ENCODE measurements at places on chromosomes 2 and 18. TPM values are rescaled to one million over a fixed set of nuclear protein-coding genes. Genes with fewer than 3 reads are reported as not detected.

DNA sequence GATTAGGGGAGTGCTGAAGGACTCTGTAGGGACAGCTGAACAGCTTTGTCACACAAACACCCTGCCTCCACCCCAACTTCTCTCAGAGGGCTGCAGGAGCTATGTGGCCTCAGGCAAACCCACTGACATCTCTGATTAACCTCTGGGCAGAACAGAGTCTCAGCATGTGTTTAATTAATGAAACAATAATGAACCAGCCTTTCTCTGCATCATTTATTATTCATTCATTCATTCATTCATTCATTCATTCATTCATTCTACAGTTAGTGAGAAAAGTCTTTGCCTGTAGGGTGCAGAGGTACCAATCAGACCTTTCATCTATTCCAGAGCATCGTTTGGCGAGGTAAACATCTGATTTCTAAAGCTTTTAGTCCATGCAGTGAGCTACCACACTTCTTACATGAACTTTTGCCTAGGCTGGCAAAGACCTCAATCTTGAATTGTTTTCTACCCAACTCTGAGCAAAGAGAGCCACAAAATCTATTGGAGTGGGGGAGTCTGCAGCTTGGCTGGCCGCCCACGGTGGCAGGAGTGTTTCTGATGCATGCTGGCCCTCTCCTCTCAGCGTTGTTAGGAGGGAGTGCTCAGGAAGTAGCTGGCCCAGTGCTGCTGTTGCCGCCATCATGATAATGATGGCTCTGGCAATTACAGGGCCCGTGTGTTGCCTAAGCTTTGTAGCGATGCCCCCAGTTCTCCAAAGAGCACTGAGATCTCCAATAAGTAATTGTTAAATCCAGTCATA lies 198.9 kb downstream of the SMAD7 start:
- DNase-seq: no peak

DNA sequence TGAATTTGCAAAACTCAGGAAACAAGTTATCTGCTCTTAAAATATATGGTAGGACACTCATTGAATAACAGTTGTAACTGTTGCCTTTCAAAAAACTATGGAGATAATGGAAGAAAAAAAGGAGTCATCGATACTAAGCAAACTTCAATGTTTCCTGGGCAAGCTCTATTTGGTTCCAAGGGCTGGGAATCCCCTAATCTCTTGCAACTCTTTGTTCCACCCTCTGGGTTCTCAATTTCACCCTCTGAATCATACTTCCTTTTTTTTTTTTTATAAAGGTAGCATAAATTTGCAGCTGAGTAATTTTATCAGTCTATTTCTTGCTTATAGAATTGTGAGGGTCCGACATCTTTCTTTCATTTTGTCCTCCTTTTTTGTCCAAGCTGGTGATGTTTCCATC lies 36.7 kb downstream of the SLC9A4 start:
- no peak for DNase-seq

DNA sequence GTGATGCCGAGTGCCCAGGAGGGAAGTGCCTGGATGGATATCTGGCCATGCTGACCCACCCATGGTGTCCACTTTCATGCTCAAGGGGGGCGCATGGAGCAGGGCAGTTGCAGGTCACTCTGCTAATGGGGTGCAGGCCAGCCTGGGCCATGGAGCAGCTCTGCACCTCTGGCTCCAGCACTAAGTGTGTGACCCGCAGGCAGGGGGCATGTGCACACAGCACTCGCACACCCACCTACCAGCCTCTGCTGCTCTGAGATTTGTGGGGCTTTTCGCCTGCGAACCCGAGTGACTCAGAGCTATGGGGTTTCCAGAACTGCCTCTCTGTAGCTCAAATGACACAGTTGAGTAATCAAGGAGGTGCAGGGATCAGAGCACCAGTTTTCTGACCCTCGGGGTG lies 66.2 kb downstream of the CYP26B1 start:
- no peak for DNase-seq

DNA sequence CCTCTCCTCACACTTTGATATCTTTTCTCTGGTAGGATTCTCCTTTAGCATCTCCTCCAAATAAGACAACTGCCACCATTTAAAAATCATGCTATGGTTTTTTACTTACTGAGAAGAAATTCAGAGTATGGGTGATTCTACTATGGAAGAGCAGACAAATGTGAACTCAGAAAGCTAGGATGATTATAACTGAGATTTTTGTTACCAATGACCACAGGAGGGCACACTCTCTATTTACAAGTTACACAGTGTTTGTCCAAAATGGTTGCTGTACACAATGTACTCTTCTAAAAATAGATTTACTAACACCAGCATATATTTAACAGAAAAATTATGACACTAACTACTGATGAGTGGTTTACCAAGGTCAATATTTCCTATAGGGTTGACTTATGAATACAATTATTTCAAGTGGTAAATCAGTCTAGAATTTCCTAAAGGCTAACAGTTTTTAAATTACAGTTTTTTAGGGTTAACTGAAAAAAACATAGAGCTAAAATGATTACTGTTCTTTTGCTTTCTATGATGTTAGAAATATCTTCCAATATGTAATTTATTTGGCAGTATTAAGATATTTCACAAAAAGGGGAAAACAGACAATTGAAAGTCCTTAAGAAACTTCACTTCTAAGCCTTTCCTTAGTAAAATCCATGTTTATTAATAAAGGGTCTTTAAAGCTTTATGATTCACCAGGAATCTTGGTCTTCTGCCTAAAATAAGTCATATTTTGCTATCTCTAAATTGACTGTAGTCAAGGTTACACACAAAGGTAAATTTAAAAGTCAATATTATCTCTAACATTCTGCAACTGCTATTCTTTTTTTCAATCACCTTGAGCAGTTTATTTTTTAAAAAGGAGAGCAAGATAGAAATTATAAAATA lies 57.2 kb downstream of the MAP4K3 start:
- peak; percentile 23 for DNase-seq

GRCh38 chr2:111117598-111118480 lies 2.9 kb upstream of the BCL2L11 start:
- DNase-seq: peak; percentile 26

DNA sequence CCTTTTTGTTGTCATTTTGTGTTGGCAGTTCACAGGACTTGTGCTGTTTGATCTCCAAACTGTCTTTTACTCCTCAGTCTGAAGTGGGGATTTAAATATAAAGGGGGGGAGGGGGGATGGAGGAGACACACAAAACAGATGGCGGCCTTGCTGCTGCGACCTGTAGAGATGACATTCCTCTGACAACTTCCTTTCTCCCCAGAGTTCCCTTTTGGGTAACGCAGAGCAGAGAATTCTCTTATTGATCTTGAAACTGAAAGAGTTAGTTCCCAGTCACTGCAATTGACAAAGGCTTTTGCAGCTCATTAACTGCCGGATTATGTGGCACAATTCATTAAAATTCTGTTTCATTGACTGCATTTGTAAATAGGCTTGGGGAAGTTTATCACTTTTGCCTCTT lies 279.3 kb downstream of the TSN start:
- DNase-seq: no peak

GRCh38 chr2:239609162-239609561 lies 208.3 kb upstream of the HDAC4 start:
- DNase-seq: no peak

- no peak for DNase-seq
These were observed 133.6 kb downstream of the MYCN start for GRCh38 chr2:16073921-16074425.

GRCh38 chr2:19747310-19748072 lies 154.3 kb downstream of the TTC32 start:
- no peak for DNase-seq

- no peak for DNase-seq
These were observed 709.5 kb upstream of the ACVR2A start for GRCh38 chr2:147135376-147135775.

- DNase-seq: no peak
These were observed 291.9 kb upstream of the SPRED2 start for GRCh38 chr2:65724336-65724735.

DNA sequence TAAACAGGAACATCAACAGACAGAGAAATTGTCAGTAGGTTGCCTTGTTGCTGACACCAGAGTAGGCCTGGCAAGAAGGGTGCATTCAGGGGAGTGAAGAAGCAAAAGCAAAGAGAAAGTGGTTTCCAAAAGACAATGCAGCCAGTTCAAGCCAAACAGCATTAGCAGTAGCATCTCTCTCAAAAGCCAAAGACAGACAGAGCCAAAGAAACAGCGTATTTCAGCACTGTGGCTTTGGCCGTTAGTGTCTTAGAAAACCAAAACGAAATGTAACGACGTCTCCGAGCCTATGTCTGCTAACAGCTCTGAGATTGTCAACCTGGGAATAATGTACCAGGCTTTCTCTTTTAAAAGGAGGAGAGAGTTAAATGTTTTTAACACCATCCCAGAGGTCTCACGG lies 178.6 kb downstream of the NRP2 start:
- no peak for DNase-seq

- DNase-seq: no peak
These were observed 5.2 kb upstream of the NCAPH start for GRCh38 chr2:96330407-96330806.

DNA sequence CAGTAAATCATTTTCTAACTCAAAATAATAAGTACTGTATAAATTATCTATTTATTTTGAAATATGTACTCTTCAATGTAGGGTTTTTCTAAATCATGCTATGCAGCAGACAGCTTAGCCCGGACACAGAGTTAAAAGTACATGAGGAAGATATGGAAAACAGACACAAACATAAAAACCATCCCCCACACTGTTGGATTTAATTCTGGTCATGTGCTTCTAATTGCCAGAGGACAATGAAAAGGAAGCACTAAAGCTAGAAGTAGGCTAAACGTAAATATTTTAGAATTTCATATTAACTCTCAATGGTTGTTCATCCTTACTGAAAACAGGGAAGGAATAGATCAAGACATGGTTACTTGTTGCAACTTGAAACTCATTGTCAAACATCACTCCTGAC lies 420.7 kb downstream of the ERBB4 start:
- DNase-seq: no peak

DNA sequence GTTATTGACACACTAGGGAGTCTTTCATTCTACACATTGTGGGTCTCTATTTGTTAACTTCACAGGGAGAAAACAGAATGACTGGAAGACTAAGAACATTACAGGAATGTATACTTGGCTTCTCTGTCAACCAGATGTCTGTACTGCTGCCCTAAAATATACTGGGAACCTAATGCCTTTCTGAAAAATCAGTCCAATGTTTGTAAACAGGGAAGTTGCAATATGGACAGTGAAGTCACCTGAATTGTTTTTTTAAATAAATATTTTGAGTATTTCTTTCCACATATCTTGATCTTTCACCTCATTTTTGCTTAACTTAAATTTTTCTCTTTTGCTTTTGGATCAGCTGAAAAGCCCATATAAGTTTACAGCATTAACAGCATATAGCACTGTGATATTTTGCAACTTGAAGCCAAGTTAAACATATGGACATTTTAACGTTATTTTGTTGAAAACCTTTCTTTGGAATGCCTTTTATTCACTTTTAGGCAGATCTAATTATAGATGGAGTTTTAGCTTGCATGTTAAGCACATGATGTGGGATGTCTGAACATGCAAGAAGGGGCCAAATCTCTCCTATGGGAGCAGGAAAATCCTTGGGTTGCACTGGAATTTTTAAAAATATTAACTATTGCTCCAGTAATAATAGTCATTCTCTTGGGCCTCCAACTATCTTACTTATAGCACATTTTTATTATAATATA lies 137.7 kb upstream of the TWIST2 start:
- no peak for DNase-seq

- no peak for DNase-seq
These were observed 1.5 kb downstream of the ACSL3 start for GRCh38 chr2:222862106-222862908.

- no peak for DNase-seq
These were observed 75.7 kb downstream of the RBM43 start for GRCh38 chr2:151186011-151186410.

DNA sequence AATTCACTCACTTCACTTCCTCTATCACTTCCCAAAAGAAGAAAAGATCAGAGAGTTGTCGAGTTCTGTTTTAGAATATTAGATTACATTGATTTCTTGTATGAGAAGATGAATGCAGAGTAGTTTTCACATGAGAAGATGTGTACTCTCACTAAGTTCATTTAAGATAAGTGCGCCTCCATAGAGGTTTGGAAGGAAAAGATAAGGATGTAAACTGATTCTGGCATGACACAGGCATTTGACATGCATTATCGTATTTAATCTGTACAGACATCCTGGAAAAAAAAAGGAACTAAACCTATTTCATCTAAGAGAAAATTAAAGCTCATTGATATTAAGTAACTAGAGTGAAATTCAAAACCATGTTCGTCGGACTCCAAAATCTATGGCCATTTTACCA lies 152.2 kb upstream of the CRIM1 start:
- no peak for DNase-seq

DNA sequence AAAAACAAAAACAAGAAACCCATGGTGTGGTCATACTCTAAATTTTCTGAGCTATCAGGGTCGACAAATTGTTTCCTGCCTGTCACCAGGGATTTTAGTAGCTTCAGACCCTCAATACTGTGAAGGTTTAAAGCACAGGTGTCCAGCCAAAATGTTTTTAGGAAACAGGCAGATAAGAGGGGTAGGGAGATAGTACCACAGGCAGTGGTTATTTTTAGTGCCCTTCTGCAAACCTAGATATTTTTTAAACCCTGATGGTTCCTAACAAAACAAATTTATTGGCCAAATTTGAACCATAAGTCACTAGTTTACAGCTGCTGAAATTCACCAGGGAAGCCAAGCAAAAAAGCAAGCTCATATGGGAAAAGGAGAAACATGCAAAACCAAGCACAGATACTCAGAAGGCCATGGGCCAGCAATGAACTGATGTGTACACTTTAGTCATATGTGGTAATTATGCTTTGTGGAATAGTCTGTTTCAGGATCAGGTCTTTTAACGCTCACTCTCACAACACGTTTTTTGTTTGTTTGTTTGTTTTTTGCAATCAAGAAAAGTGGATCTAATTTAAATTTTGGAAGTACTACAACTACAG lies 156.8 kb upstream of the STK17B start:
- DNase-seq: no peak

DNA sequence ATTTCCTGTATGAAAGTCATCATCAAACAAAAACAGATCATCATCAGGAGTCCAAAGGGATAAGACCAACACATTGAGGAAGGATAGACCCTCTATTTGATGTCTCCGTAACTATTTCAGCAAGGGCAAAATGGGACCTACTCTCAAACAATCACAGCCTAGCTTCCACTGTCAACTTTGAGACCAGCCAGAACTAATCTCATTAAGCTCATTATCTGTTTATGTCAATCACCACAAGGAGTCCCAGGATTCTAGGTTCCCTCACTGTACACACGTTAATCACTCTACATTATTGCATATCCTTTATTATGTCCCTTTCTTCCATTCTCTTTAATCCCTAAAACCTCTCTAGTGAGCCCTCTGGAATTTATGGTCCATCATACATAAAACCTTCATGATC lies 370.3 kb upstream of the LINC00305 start:
- no peak for DNase-seq

The CPO gene
- not detected for total RNA-seq

The RBM44 gene
- total RNA-seq: 1.1 TPM

The GALNT13 gene
- not detected for total RNA-seq

The TRIP12 gene
- 218 TPM for total RNA-seq

The HOXD13 gene
- not detected for total RNA-seq

The PTGR3 gene
- 56.7 TPM for total RNA-seq

The VAMP5 gene
- total RNA-seq: 25.5 TPM

Data from CD4-positive, alpha-beta memory T cell (primary cell).